ENCODE measurements at places on chromosomes 13 and 19.
A peak's percentile ranks its signal among the peaks of the same experiment; 100 is the strongest.

DNA sequence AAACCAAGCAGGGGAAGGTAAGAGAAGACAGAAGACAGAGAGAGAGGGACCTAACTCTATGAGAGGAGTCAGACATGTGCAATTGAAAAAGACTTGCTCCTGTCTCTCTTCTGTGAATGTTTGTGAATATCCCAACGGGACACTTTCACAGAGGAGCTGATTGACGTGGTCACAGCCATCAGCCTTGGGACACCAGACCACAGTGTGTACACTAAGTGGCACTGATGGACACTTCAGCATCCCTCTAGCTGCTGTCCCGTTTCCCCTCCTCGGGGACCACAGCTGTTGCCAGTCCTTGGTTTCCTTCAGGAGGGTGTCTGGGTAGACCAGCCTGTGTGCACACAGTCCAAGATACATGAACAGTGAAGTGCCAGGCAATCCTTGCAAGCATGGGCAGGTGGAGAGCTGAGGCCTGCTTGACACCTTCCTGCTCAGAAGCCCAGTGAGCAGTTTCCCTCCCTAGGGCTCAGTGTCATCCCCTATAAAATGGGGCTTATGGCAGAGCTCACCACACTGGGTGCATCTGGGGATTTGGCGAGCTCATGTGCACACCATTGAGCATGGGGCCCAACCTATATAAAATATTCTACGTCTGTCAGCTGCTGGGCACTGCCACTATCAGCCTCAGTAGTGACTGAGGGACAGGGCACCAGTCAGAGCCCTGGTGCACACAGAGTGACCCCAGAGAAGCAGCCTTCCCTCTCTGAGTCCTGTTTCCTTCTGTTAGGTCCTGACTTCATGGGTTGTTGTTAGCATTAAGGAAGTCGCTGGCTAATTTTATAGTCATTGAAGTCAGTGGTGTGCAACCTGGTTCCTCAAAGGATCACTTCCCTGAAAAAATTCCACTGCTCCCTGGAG lies 4.3 kb upstream of the USF2 start:
- no peak for DNase-seq

- DNase-seq, result peak; percentile 51
Observed at GRCh38 chr13:48156466-48156865, 61.6 kb upstream of the MED4 start.

DNA sequence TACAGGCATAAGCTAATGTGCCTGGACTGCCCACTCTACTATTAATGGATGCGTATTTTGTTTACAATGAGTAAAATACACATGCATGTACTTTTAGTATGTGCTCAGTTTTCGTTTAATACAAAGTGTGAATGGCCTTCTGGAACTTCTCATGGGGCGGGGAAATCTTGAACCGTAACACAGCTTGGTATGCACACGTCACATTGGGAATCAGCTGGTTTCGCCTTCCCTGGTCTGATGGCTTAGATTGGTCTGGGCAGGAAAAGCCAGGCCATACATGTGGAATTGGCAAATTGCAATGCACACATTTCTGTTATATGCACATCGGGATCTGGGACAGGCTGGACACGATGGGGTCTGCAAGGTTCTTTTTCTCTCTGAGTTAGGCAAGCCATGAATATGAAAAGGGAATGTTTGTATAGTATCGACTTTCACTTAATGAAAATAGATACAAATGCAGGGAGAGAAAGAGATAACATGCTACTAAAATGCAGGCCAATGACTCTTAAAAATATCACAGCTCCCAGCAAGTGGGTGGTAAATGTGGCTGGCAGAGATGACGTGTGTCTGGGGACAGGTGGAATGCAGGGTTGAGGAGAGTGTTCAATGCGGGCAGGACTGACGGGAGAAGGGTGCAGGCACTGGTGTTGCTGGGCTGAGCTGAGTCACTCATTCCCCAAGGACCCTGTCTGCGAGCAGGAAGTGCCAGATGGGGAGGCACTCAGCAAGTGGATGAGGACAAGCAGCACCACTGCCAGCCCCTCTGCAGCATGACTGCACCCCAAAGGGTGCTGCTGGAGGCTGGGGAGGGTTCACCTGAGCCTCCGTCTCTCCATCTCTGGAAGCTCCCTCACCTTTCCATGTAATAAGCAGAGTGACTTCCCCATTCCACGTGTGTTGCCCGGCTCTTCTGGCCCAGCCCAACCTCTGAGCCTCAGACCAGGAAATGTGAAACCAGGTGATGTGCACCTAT lies 204.0 kb upstream of the GPR12 start:
- DNase-seq, result no peak

DNA sequence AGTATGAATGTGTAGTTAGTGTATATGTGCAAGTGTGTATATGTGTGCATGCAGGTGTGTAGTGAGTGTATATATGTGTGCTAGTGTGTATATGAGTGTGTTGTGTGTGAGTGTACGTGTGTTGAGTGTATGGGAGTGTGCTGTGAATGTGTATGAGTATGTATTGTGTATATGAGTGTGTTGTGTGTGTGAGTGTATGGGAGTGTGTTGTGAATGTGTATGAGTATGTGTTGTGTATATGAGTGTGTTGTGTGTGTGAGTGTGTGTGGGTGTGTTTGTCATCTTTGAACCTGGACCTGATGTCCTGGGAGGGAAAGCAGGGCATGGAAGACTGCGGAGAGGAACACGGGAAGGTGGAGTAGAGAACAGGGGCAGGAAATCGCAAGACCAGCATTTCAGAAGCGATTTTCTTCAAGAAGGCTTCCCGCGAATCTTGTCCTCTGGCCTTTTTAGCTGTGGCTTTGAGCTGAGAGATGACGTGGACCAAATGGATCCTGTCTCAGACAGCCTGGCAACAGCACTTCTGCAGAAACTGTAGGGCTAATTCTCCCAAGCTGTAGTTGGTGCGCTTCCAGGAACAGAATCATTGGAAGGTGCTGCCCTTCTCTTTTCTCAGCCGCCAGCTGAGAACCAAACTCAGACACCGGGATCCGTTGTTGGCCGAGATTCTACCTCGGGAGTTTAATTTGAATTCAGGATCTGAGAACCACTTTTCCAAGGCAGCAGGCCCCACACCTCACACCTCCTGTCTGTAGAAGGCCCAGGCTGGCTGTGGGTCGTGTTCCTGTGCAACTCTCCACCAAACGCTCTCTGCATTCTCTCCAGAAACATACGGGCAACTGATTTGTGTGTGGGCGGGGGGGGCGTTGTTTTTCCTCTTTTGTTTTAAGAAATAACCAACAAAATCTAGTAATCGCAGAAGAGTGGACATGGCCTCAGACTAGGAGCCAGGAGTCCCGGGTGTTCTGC lies 94.7 kb upstream of the RAP2A start:
- DNase-seq, result no peak

GRCh38 chr19:52343548-52343947 lies 7.5 kb downstream of the ZNF610 start:
- DNase-seq, result peak; percentile 8

DNA sequence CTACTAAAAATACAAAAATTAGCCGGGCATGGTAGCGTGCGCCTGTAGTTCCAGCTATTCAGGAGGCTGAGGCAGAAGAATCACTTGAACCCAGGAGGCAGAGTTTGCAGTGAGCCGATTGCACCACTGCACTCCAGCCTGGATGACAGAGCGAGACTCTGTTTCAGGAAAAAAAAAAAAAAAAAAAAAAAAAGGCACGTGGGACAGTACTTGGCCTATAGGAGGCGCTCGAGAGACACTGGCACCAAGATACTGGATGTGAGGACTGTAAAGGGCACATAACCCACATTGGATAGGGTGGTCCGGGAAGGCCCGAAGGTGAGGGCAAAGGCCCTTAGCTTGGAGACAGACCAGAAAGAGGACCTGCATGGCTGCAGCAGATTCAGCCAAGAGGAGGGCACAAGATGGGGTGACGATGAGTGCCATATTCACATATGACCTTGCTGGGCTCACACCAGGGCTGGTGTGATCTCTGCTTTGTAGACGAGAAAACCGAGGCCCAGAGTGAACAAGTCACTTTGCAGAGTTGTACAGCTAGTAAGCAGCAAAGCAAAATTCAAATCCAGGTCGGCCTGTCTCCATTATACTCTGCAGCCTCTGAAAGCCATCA lies 89.4 kb downstream of the DPF1 start:
- DNase-seq, result no peak

GRCh38 chr19:34772697-34773554 lies at the start of gene ZNF599:
TSS of gene ZNF599 (minus strand) at chr19:34773215. CDS start at chr19:34772841, 374 bp downstream.
- peak; percentile 74 for DNase-seq

- no peak for DNase-seq
Observed at GRCh38 chr13:54018485-54018884, 989.9 kb downstream of the OLFM4 start.

DNA sequence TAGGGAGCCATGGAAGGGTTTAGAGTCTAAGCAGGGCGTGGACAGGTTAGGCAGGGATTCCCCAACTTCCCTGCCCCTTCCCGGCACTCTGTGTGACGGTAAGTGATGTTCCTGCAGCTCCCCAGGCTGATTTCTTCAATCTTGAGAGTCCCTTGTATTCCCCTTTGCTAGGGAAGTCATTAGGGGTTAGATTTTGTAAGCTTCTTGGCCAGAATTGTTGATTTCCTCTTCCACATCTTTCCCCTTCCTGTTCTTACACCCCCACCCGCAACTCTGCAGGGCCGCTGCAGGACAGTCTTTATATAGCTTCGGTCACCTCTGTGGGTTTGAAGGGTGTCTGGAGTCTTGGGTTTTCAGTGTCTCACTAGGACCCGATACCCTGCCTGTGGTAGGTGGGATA lies 10.6 kb upstream of the ADGRE1 start:
- DNase-seq, result no peak

- no peak for DNase-seq
Observed at GRCh38 chr13:59633290-59633689, 530.4 kb downstream of the DIAPH3 start.

DNA sequence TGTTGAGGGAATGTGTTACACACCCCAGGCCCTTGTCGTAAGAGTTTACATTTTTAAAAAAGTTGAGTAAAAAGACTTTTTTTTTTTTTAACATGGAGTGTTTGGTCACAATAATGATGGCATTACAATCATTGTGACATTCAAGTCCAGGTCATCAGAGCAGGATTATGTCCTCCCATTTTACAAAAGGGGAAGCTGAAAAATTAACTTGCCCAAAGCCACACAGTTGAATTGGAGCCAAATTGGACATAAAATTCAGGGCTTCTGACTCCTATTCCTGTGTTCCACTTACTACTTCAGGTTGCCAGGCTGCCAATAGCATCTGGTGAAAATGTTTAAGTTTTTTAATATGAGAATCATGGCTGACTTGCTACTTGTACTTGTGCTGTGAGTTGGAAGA lies 49.3 kb downstream of the DLEU7 start:
- DNase-seq, result no peak

GRCh38 chr13:97245011-97245410 lies 22.9 kb downstream of the MBNL2 start:
- no peak for DNase-seq

DNA sequence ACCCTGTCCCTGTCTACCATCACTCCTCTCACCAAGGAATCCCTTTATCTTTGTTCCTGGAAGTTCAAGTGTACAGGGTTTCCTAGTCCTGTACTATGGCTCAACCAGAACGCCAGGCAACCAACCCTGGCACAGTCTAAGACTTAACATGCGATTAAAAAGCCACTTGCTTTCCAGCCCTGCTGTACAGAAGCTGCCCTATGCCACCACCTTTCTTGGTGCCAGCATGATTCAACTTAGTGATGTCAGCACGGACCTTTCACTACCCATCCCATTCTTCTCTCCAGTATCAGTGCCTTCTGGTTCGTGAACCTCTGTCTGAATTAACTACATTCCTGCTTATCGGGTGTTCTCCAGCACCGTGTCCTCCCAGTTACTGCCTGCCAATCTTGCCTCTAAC lies 151.1 kb downstream of the KLF12 start:
- no peak for DNase-seq

- no peak for DNase-seq
Observed at GRCh38 chr19:28492621-28493020, 720.3 kb downstream of the UQCRFS1 start.

DNA sequence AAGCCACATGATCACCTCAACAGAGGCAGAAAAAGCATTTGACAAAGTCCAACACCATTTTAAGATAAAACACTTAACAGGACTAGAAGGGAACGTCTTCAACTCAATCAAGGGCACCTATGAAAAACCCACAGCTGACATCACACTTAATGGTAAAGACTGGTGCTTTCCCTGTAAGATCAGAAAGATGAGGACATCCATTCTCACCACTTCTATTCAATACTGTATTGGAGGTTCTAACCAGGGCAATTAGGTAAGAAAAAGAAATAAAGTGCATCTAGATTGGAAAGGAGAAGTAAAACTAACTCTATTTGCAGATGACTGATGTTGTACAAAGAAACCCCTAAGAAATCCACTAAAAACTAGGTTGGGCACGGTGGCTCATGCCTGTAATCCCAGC lies 11.2 kb upstream of the AKAP8 start:
- no peak for DNase-seq

- no peak for DNase-seq
Observed at GRCh38 chr13:21150013-21150412, 26.3 kb downstream of the SKA3 start.

- DNase-seq, result no peak
Observed at GRCh38 chr19:5895409-5895808, 8.2 kb downstream of the NDUFA11 start.

DNA sequence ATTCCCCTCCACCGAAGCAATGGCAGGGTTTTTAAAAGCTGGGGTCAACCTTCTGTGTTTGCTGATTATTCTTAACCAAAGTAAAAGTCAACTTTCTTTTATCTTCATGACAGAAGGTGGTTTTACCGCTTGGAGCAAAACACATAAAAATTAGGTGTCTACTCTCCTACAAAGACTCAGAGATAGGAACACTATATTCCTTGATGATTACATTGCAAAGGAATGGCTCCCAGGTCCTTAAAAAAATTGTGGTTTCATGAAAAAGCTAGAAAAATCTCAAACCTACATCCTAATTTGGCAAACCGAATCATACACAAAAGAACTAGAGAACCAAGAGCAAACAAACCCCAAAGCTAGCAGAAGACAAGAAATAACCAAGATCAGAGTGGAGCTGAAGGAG lies 760.4 kb upstream of the PCDH20 start:
- no peak for DNase-seq

- DNase-seq, result no peak
Observed at GRCh38 chr13:66492479-66492878, 737.7 kb downstream of the PCDH9 start.

DNA sequence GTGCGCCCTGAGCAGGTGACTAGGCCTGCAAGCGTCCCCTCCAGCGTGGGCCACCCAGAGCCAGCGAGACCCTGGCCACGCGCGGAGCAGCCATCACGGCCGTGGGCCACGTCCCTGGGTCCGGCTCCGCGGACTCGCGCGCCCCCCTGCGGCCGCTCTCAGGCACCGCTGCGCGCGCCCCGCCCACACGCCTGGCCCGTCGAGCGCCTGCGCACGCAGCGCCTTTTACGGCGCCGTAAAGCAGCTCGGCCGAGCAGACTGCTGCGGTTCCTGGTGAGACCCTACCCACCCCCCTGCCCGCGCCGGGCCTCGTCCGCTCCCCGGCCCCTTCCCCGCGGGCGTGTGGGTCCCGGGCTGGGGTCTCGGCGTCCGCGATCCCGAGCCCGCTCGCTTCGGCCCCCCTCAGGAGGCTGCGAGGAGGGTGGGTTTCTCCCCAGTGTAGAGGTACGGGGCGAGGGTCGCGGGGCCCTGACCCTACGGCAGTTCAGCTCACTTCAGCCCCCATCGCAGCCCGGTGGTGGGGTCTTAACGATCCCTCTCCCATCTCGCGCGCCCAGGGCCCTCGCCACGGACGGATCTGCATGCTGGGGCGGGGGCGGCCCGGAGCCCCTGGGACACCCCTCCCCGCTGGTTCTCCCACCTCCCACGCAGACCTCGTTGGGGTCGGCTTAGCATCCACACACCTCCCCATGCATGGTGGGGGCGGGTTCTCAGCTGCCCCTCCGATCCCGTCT lies at the start of gene TRAPPC5:
TRAPPC5 (plus strand) TSS at position 228 of the 734 bp plus-strand sequence. CDS start 1,421 bp downstream, outside the sequence.
- DNase-seq, result peak; percentile 78

Measured in stimulated activated CD4-positive, alpha-beta T cell treated with anti-CD3 and anti-CD28 coated beads, Interleukin-1b, Interleukin-23, amount 100 ng/mL, for 1 hour (primary cell).